ENCODE measurements at places on chromosomes 5 and 9. TPM values are rescaled to one million over a fixed set of nuclear protein-coding genes. Genes with fewer than 3 reads are reported as not detected.

DNA sequence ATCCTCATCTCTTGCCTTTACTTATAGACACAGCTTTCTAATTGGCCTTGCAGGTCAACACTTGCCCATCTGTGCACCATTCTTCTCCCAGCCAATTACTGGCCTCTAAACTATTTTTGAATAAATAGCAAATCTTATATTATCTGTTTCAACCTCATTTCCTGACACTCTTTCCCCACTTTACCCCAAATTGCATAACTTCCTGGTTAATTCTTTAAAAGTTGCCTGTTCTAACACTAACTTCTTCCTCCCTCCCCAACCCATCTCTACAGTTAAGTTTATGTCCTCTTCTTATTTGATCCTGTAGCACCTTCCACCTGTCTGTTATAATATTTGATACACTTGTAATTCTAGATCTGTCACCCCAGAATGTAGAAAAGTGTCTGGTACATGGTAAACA is 372.1 kb downstream of the PDE4D start:
- no peak for DNase-seq

- DNase-seq = no peak
Measured at GRCh38 chr9:93493949-93494348, 40.6 kb upstream of the FAM120AOS start.

- no peak for DNase-seq
Measured at GRCh38 chr5:80061547-80061946, 26.4 kb downstream of the THBS4 start.

GRCh38 chr9:87827341-87827740 is 55.3 kb upstream of the SPATA31E1 start:
- DNase-seq = no peak

The NSA2 gene
- 75.0 TPM for total RNA-seq

- DNase-seq = no peak
Measured at GRCh38 chr5:153404747-153405146, 85.7 kb upstream of the GRIA1 start.

The ACSL6 gene
- total RNA-seq = 1.7 TPM

The CIZ1 gene
- 81.4 TPM for total RNA-seq

The GRAMD2B gene
- 45.4 TPM for total RNA-seq

GRCh38 chr5:105903069-105903468 is 1767.7 kb downstream of the EFNA5 start:
- no peak for DNase-seq
